Fibroblast of villous mesenchyme (primary cell): ENCODE measurements at places on chromosomes 12 and 14.

DNA sequence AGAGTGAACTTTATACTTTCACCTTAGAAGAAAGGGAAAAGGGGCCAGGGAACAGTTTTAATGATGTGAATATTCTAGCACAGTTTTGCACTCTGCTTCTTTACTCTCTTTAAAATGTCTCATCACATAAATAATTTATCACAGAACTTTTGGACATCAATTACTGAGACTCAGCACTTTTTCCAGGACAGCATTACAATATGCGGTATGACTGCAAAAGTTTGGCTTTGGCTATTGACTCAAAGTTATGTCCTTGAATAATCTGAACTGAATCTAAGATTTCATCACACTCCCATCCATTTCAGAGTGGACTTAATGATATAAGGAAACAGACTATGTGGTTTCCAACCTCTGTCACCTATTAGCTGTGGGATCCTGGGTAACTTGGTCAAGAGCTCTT is 11.7 kb downstream of the CCER1 start:
- no peak for DNase-seq

- DNase-seq: no peak
Measured at GRCh38 chr14:77296906-77297305, 23.8 kb downstream of the POMT2 start.

GRCh38 chr12:39103552-39104165 is 198.3 kb upstream of the CPNE8 start:
- DNase-seq: peak; percentile 66

DNA sequence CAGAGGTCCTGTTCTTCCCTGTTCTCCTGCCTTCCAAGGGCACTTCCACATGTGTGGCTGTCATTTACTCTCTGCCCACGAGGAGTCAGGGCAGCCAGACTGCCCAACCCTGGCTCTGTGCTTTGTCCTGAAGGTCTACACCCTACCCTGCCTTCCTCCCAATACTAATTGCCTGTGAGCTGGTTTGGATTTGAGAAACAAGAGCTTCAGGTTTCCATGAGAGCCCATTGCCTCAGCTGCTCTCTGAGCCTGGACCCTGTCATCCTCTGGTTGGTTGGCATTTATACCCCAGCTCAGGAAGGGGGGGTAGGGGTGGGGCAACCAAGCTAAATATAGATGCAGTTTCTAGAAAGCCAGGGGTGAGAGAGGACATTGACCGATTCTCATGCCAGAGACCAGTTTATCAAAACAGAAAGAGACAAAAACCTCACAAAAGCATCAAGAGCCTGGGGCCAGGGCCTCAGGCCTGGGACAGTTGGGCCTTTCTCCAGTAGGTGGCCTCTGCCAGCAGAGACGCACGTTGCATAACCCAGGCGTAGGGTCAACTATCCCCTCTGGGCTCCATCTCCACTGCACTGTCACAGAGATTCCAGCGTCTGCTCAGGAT is 34.5 kb downstream of the VDR start:
- DNase-seq: peak; percentile 72

- no peak for DNase-seq
Measured at GRCh38 chr14:38248321-38249028, 7.4 kb downstream of the CLEC14A start.

DNA sequence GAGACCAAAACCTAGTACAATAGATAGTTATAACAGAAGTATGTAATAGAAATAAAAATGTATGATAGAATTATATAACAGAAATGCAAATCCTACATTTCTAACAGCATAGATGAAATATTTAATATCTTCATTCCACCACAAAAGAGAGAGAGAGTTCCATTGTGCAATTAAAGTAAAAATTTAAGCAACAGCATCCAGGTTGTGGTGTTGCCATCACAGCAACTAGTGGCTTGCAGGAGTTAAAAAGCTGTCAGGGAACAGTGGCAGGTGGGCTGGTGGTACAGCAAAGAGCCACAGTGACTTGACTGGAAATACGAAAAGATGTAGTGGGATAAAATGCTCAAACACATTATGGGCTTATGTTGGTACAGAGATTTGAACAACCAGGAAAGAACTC is 57.1 kb upstream of the MDM1 start:
- DNase-seq: no peak

DNA sequence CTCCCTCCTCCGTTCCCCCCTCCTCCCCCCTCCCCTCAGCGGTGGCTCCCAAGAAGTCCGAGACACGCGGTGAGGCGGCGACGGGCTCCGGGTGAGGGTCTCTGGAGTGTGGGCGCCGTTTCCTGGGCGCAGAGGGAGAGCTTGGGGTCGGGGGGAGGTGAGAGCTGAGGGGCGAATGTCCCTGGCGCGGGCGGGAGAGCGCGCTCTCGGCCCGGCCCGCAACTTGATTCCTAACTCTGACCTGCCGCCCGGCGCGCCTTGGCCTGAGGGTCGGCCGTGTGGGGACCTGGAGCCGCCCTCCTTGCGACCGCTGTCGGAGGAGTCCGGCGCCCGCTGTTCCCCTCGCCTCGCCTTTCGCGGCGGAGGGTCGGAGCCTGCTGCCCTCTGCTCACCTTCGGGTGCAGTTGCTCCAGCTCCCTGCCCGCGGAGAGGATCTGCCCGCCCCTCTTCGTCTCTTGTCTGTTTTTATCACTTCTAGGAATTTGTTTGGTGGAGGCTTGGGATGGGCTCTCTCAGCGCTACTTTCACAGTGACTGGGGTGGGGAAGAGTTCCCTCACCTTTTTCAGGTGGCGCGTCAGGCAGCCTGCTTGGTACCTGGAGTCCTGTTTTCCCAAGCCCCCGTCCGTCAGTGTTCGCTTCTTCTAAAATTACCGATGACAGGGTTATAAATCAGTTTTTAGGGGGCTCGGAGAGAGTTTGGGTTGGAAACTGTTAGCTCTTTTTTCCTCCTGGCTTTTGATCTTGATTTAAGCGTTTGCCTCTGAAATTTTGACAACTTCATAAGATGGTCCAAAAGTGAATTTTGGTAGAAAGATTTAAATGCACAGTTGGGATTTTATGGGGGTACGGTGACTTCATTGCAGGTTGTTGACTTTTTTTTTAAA is 495 bp downstream of the ADIPOR2 start:
- DNase-seq: peak; percentile 47

DNA sequence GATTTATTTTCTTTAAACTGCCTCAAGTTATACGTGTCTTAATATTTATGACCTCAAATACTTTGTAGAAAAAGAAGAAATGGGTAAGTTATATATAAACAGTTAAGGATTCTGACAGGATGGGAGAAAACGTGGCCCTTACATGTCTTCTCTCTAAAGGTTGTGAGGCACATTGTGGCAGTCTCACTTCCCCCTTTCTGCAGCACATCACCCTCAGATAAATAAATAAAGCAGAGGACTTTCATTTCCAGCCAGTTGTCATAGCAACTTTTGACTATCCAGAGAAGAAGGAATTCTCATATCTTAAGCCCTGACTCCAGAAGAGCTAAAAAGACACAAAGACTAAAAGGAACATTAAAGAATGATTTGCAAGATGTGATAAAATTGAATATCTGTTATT is 28.8 kb upstream of the CEP83 start:
- DNase-seq: no peak

GRCh38 chr14:29601616-29602015 is 326.0 kb downstream of the PRKD1 start:
- no peak for DNase-seq

- DNase-seq: no peak
Measured at GRCh38 chr12:27394676-27395075, 51.9 kb upstream of the SMCO2 start.

- DNase-seq: no peak
Measured at GRCh38 chr14:44798386-44799242, 163.1 kb downstream of the KLHL28 start.

- DNase-seq: no peak
Measured at GRCh38 chr12:72273499-72273837, 1.3 kb downstream of the TRHDE start.

GRCh38 chr12:93915411-93915810 is 233.0 kb upstream of the PLXNC1 start:
- no peak for DNase-seq

GRCh38 chr12:9040484-9041186 is 51.3 kb downstream of the KLRG1 start:
- DNase-seq: no peak

DNA sequence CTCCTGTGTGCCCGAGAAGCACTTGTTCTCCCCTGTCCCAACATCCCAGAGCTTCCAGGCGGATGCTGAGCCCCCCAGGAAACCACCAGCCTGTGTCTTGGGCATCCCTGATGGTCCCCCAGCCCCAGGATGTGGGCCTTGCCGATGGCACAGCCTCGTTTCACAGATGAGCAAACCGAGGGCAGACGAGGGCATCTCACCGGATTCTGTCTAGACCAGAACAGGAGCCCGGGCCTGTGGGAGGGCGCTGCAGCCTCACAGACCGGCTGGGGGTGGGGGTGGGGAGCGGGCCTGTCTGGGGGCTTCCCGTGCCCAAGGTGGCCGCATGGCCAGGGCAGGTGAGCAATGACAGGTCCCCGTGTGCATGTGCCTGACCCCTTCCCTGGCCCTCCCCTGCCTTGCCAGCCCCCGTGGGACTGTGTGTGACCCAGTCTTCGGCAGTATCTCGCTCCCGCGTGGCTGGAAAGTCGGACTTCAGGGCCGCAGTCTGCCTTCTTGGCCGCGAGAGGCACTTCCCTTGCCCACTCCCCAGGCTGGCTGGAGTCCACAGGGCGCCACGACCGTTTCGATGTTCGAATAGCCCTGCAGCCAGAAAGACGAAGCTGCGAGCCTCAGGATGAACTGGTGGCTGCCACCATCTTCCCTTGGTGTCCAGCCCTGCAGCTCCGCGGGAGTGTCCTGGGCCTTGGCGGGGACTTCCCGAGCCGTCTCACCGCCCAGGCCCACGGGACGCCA is 8.9 kb downstream of the RFLNA start:
- DNase-seq: no peak

DNA sequence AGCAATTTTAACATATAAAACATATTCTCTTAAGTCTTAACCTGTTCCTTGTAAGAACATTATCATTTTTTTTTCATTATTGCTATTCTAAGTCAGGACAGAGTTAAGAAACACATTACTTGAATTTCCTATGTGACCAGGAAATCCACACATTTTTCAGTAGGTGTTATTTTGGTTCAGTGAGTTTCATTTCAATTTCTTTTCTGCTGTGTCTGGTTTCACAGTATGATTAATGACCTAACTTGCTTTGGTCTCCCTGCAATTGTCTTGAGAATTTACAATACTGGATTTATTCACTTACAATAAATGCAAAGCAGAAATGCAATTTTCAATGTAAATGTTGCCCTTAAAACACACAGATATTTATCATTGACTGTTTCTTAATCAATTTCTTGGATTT is 396.9 kb upstream of the TMTC1 start:
- no peak for DNase-seq

DNA sequence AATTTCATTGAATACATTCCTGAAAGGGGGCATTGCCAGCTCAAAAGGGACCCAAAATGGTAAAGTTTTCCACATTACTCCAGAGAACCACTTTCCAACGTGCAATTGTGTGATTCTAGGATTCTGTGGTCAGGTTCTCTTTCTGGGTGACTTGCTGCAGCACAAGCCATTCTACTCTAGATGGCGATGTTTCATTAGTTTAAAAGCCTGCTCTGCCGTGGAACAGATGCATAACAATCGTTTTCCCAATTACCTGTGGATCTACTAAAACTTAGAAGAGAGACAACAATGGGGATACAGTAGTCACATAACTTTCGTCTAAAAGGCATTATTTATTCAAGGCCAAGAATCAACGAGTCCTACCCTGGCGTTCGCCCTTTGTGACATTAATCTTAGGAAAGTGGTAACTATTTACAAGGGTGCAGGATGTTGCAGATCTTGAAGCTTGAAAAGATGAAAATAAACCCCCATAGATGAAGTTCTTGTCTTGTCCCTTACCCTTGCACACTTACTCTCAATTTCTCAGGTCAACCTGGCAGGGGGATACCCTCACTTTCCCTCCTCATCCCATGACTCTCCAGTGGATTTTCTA is 400.9 kb downstream of the SNAPC1 start:
- DNase-seq: peak; percentile 47

DNA sequence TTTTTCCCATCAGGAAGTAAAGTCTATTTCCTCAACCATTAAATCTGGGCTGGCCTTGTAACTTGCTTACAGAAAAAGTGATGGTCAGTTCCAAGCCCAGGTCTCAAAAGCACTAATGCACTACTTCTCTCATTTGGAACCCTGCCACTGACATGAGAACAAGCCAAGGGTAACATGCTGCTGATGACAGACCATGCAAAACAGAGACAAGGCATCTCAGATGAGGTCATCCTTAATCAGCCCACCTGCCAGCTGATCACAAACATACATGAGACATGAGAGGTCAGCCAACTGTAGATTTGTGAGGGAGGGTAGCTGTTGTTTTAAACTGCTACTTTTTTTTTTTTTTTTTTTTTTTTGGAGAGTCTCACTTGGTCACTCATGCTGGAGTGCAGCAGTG is 16.2 kb downstream of the TWF1 start:
- DNase-seq: no peak

DNA sequence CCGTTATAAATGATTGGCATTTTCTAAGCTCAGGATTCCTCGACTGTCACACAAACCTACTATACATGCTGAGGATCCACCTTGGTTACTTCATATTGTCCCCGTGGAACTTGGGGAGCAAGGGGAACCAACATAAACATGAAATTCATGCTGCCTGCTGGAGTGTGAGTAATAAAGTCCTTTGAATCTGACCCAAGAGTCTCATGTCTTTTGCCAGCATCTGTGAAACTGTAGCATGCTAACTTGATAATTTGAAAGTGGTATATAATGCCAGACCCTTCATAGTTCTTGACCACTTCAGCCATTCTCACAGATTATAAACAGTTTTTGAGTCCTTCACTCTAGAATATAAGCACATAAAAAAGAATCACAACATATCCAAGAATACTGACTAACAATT is 17.1 kb downstream of the SLC35F4 start:
- no peak for DNase-seq

GRCh38 chr12:76555231-76555767 is 4.3 kb downstream of the OSBPL8 start:
- no peak for DNase-seq

DNA sequence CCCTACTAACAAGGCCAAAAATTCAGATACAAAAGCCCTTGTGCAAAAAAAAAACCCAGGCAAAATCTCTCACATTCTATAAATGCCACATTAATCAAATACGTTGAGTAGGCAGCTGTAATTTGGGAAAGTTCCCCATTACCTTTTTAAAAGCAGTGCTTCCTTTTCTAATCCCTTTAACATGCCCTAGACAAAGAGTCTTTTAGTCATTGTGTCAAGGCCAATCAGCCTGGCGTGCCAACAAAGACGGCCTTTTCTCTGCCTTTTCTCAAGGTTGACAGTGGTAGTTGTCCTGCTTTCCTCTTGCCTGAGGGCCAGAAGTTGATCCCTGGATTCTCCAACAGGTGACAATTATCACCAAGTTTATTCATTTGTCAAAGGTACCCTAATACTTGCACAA is 62.5 kb upstream of the METAP2 start:
- no peak for DNase-seq

- no peak for DNase-seq
Measured at GRCh38 chr12:21234395-21234794, 100.3 kb downstream of the SLCO1A2 start.

- DNase-seq: peak; percentile 89
Measured at GRCh38 chr12:87157791-87158190, 871.4 kb downstream of the C12orf50 start.

DNA sequence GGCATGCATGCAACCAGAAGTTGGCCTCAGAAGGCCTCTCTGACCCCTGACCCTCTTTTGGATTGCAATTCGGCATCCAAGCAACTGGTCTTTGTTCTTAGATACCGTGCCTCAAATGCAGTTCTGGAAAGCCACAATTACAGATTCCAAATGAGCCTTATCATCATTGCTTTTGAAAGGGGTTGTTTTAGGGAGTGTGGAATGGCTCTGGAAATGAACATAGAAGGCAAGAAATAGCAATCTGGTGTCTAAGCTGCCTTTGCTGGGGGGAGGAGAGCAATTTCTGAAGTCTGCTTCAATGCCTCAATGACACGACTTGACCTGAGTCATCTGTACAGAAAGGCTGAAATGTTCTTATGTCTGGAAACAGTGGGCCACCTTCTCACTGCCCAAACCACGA is 250.1 kb downstream of the NUAK1 start:
- DNase-seq: no peak
